ENCODE measurements at places on chromosomes 4 and X.

- peak; percentile 48 for DNase-seq
These were observed 4.2 kb downstream of the PRDM8 start for GRCh38 chr4:80201252-80202151.

GRCh38 chrX:357035-357692 lies 29.5 kb downstream of the PPP2R3B start:
- DNase-seq = no peak

- no peak for DNase-seq
These were observed 155.9 kb downstream of the EVC2 start for GRCh38 chr4:5552451-5552850.

DNA sequence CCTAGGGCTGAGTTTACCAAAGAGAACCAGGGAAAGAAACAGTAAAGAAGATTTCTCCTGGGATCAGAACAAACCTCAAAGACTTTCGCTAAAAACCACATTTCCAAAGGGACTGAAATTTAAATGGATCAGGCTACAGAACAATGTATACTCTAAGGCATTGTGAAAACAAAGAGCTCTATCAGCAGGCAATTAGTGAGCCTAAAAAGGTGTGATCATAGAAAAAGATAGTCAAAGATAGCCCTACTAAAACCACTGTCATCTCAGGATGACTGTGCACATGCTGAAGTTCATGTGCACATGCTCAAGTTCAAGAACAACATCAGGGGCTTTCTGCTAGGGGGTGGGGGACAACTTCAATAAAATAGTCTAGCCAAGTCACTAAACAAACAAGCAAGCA lies 12.9 kb upstream of the SMIM10L2A start:
- DNase-seq = no peak

GRCh38 chr4:187849556-187850225 lies 145.9 kb upstream of the ZFP42 start:
- no peak for DNase-seq

GRCh38 chr4:165203541-165204461 lies 3.6 kb upstream of the KLHL2 start:
- DNase-seq = no peak

DNA sequence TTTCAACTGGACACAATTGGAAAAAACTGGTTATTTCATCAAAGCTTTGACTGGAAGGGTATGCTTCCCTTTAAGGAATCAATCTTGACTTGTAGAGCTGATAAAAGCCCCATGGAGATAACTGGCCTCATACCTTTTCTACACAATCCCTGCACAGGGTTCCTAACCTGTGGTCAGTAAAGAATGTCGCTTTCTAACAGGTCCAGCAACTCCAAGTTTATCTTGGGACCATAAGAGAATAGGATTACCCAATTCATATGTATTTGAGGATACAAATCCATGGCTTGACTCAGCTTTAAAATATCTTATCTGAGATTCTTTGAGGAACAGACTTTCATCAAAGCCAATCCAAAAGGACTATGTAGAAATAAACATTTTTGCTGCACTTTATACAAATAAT lies 1399.8 kb upstream of the PABPC4L start:
- no peak for DNase-seq

DNA sequence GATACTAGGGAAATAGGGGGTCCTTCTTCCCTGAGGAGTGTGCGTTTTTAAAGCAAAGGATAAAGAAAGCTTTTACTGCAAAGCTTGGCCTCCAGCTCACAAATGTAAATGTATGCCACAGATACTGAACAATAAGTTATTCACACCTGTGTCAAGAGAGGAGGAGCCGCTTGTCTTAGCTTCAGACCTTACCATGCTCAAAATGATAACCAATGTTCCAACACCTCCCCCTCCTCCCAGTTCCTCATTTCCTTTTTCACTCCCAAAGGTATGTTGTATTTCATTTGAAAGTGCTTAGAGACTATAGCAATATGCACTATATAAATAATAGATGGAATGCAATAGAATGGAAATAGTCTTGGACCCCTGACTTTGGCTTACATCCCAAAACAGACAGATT lies 47.0 kb upstream of the RAPGEF2 start:
- DNase-seq = no peak

DNA sequence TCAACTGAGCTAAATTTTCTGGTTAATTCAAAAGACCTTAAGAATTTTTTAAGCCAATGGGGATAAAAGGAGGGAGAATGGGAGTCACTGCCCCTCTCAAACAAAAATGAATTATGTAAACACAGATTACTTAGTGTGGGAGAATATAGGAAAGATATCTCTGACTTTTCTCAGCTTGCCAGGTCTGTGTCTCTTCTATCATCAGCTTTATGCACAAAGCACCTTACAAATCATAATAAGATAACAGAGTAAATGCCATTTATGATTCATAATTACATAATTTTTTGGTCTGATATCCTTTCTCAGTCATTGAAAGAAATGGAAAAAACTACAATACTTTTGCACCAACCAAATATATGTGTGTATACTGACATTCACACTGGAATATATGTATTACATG lies 604.6 kb upstream of the FAM241A start:
- no peak for DNase-seq

DNA sequence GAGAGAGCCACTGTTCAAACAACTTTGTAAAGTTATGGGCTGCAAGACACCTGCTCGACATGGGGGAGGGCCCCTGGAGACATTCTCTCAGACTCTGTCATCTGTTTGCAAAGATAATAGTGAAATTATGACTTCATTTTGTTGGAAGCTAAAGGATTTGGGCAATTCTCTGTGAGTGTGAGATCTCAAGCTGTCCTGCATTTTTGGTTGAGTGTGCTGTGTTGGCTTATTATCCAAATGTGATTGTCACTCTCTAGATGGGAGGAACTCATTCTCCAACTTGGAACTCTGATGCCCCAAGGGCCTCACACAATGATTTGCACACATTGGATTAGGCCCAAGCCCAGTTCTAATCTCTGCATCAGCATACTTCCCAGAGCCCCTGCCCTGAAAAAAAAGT lies 63.7 kb downstream of the STK32B start:
- no peak for DNase-seq

DNA sequence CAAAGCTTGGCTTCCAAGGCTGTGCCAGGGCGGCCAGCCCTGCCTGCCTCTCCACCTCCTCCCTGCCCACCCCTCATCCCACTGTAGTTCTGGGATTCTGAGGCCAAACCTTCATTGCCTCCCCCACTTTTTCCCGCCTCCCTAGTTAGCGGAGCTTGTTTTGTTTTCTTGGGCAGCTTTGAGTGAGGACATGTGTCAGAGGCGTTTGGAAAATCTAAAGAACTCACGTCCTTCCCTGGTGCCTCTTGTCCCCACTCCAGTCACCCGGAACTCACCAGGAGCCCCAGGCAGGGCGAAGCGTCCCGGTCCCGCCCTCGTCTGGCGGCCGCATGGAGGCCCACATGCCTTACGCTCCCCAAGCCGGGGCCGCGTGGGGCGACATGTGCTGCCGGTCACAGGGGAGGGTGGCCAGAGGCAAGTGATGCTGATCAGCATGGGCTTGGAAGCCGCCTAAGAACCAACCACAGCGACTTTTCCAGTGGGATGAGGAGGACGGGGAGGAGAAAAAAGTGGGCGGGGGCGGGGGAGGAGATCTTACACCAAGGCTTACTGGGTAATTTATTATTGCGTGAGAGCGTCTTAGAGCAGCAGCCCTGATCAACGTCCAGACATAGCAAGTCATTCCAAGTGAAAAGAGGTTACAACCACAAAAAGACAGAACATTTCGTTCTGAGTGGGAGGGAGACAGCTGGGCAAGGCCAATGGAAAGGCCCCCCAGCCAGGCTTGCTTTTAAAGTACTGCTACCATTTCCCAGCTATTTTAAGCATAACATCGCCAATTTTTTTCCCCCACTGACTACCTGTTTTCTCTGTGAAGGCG lies 48.5 kb downstream of the PRPS1 start:
- DNase-seq = no peak

GRCh38 chrX:111784667-111785066 lies 91.3 kb upstream of the TRPC5OS start:
- DNase-seq = no peak

GRCh38 chr4:78767350-78767749 lies 8.8 kb upstream of the BMP2K start:
- DNase-seq = no peak

DNA sequence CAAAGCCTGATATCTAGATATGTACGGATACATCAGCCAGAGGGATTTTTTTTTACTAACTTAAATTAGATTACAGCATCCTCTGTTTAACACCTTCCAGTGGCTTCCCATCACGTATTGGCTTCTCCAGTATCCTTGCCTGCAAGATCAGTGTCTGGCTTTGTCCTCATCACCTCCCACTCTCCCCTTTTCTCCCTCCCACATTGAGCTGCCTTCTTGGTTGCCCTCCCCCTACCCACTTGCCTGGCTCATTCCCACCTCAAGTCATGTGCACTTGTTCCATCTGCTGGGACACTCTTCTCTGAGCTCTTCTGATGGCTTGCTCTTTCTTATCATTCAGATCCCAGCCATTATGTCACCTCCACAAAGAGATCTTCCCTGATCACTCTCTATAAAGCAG lies 75.9 kb upstream of the NALF2 start:
- DNase-seq = no peak

DNA sequence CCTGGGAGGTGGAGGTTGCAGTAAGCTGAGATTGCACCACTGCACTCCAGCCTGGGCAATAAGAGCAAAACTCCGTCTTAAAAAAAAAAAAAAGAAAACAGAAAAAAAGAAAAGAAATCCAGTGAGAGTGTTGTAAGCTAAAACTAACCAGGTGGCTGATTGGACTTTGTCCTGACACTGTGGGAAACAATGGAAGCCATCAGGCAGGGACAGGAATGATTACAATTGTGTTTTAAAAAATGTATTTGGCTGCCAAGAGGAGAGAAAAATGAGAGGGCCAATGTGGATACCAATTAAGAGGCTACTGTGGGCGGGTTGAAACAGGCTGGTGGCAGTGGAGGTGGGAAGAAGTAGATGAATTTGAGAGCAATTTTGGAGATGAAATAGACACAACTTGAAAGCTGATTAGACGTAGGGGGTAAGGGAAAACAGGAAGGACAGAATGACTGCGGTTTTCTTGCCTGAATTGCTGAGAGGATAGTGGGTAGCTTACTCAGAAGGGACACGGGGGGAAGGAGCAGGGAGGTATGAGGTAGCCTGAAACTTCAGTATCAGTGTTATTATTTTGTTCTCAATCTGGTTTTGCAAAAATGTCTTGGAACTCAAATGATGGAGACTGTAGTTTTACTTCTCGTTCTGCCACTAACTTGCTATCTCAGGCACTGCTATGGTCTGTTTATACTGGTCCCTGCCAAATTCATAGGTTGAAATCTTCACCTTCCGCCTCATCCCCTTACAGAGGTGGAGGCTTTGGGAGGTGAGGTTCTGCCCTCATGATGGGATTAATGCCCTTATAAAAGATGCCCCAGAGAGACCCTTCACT lies 45.6 kb upstream of the CHRNA9 start:
- DNase-seq = peak; percentile 61

- DNase-seq = no peak
These were observed 671 bp upstream of the FHIP1A start for GRCh38 chr4:151408380-151408629.

DNA sequence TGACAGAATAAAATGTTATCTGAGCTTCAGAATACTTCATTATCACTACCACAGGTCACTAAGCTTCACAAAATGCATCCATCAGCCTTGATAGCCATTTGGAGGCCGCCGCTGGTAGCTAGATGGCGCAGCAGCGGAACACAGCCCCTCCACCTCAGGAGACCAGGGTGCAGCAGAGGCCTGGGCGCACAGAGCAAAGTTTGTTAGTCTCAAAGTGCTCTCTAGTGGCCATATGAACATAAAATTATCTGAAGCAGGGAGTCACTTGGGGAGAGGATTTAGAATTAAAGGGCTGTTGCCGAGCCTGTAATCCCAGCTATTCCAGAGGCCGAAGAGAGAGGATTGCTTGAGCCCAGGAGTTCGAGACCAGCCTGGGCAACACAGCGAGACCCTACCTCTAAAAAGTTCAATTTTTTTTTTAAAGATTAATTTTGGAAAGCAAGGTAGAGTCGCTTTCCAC lies 8.1 kb upstream of the DCTD start:
- DNase-seq = peak; percentile 93

GRCh38 chr4:2489841-2490552 lies 21.1 kb downstream of the RNF4 start:
- no peak for DNase-seq

GRCh38 chrX:40485102-40485826 lies 95.5 kb upstream of the ATP6AP2 start:
- DNase-seq = no peak

GRCh38 chr4:162586266-162586665 lies 422.5 kb upstream of the FSTL5 start:
- DNase-seq = no peak

- DNase-seq = no peak
These were observed 87.5 kb downstream of the PALLD start for GRCh38 chr4:168584321-168584771.

- DNase-seq = no peak
These were observed 85.4 kb downstream of the GPRIN3 start for GRCh38 chr4:89222170-89222569.

- no peak for DNase-seq
These were observed 126.7 kb downstream of the FRYL start for GRCh38 chr4:48653217-48654014.

DNA sequence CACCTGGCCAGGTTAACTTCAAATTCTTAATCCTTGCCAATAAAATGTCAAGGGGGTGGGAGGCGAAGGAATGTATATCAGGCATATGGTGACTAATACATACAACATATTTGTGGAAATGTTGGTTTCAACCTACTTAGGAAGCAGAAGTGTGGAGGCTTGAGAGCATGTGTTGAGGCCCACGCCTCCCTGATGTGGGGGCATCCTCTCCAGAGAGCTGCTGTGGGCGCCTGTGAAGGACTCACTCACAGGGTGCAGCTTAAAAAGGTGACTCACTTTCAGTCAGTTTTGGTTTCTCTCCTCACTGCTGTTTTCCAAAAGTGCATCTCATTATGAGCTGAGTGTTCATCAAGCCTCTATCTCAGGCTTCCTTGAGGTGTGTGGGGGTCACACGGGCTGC lies 27.5 kb downstream of the LNX1 start:
- no peak for DNase-seq

DNA sequence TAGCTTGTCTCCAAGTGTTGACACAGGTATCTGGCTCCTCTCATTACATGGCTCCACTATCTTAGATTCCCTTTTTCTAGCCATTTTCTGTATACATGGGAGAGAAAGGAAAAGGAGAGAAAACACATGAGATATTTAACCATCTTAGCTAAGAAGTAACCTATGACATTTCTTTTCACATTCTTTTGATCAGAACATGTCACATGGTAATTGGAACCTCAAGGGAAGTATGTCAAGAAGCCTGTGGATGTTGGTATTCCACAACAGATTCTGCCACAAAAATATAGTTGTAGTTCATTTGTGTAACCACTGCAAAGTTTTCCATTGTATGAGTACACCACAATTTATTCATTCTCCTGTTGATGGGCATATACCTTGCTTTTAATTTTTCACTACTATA lies 18.7 kb upstream of the GABRB1 start:
- DNase-seq = no peak

- DNase-seq = no peak
These were observed 173.7 kb downstream of the PABPC4L start for GRCh38 chr4:134027931-134028330.

- no peak for DNase-seq
These were observed 1295.8 kb upstream of the TENM3 start for GRCh38 chr4:180947425-180947824.

Measured in AML-193 (cell line).